Epithelial cell of esophagus (primary cell): ENCODE measurements at places on chromosomes 13 and 19.
A peak's percentile ranks its signal among the peaks of the same experiment; 100 is the strongest.

DNA sequence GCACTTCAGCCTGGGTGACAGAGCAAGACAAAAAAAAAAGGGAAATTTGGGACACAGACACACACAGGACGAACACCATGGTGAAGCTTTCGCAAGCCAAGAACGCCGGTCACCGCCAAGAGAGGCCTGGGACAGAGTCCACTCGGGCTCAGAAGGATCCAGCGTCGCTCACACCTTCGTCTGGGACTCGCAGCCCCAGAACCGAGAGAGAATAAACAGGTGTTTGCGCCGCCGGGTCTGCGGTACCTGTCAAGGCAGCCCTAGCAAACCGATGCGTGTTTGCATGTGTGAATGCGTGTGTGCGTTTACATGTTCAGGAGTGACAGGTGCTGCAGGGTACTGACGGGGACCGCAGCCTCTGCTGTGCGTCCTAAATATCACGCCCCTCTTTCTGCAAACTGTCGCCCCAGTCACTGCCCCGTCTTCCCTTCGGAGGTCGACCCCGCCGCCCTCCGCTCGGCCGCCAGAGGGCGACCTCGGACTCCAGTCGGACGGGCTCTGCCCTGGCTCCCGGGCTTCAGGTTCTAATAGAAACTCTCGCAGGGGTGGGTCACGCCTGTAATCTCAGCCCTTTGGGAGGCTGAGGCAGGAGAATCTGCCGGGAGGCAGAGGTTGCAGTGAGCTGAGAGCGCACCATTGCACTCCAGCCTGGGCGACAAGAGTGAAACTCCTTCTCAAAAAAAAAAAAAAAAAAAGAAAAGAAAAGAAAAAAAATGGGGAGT lies 11.8 kb upstream of the CSNK1G2 start:
- peak; percentile 77 for DNase-seq

DNA sequence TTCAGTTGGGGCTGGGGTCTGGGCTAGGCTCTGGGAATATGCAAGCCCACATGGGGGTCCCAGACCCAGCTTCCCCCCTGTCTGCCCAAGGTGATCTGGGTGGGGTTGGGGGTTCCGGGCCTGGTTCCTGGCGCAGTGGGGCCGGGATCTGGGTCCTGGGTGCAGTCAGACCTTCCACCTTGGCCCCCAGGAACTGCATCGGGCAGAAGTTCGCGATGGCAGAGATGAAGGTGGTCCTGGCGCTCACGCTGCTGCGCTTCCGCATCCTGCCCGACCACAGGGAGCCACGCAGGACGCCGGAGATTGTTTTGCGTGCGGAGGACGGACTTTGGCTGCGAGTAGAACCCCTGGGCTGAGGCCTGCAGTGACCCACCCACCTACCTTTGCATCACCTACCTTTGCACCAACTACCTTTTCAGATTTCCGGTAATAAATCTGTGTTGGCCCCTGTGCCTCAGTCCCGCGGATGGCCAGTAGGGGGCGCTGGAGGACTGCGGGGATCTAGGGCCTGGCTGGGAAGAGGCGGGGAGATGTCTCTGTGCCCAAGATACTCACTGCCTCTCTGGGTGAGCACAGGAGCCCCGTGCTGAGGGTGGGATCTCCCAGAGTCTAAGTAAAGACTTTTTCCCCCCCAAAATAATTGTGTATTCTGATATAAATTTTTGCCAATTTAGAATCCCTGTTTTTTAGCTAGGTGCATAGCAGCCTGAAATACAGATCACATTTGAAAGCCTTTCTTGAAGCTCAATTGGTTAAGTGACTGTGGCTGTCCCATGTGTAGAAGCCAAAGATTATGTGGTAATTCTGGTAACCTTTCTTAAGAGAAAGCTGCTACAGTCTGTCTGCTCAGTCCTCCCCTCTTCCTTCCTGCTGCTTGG lies 11.5 kb upstream of the CYP4F3 start:
- DNase-seq = peak; percentile 75

DNA sequence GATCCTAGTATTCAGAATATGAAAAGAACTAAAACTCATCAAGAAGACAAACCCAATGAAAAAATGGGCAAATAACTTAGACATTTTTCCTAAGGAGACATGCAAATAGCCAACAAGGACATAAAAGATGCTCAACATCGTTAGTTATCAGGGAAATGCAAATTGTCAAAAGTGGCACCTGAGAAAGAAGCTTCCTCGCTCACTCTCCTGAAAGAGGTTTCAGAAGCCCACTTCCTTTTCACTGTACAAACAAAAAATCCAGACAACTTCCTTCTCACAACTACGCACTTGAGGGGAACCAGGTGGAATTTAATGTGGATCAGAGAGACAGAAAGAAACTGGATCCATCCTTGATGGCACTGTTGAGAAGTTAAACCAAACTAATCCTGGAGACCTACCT lies 41.5 kb downstream of the KLF12 start:
- no peak for DNase-seq

DNA sequence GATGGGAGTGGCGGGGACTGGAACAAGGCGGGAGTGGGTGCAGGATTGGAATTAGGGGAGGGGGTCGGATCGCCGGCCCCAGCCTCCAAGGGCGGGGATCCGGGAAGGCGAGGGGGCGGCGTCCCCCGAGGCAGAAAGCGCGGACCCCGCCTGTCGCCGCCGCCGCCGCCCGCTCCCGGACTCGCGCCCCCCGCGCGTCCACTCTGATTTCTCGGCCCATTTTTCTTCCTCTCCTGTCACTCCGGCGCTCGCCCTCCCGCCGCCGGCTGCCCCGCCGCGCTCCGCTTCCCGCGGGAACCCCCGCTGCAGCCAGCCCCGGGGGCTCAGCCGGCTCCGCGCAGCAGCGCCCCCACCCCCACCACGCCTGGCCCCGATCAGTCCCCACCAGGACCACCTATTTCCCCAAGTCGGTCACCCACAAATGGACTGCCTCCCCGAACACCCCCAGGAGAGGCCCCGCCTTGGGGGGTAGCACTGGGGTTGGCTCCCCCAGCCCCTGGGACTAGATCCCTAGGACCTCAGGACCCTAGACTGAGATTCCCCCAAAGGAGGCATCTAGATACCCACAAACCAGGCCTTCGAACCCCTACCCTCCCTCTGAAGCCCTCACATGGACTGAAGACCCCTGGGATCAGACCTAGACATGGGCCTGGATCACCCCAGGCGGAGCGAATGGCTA lies 12.6 kb upstream of the ERFL start:
- no peak for DNase-seq

DNA sequence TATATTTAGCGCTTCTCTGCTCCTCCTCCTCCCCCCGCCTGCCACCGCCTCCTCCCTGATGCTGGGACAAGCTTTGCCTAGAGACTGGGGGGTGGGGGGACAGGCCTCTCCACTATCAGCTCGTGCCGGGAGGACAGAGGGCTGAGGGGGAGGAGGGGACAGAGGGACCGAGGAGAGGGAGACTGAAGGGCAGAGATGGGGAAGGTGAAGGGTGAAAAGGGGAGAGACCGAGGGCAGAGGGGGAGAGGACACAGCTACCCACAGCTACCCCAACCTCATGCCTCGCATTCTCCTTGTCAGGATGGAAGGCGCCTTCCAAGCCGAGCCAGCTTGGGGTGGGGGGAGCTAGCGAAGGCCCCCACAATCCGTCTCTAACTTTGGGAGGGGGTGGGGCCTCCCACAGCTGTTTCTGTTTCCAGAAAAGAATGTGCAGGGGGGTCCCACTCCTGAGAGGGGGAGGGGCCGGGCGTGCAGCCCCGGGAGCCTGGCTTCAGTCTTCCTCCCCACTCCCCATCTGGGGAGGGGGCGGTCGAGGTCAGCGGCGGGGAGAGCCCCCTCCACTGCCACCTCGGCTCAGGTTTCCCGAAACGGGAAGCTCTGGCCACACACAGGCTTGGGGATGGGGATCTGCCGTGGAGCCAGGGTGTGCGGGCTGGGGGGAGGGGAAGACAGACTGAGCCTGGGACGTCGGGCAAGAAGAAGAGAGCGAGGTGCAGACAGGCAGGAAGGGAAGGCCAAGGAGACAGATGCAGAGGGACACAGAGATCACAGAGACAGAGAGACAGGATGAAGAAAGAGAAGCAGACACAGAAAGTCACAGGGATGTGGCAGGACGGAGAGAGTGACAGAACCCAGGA lies 1.6 kb downstream of the DACT3 start:
- no peak for DNase-seq

DNA sequence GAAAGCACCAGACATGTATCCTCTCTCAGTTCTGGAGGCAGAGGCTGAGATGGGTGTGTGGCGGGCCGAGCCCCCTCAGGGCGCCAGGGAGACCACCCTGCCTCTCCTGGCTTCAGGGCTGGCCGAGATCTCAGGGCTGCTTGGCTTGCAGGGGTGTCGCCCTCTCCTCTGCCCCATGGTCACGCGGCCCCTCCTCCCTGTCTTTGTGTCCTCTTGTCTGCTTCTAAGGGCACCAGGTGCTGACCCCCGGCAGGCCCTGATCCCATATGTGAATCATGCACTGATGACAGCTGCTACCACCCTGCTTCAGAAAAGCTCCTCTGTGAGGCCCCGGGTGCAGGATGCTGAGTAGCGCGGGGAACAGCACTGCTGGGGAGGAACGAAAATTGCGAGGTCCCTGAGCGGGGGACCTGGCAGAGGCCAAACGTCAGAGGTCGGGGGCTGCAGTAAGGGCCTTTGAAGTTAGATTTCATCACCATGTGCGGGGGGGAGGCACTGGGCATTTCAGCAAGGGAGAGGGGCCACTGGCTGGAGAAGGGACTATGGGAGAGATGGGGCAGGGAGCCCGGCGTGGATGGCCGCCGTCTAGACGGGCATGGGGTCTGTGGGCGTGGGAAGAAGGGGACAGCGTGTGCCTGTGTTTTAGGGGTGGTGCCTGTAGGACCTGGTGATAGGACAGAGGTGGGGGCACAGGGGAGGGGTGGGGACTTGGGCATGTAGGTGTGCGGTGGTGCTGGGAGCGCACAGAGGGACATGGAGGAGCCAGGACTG lies 125.2 kb downstream of the KDM4B start:
- no peak for DNase-seq

DNA sequence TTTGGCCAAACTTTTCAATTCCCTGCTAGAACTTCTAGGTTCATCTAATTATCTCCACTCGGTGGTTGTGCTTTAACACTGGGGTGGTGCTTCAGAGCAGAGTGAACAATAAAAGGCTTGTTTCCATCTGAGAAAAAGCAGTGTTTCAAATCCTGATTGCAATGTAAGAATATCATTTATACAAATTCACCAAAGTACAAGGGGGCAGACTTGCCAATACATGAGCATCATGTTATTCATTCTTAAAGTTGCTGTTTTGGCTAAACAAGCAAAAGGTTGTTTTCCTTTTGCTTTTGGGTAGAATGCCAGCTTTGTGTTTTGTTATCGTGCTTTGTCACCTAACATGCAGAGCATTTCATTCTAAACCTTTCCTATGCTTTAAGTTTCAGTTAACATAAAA lies 78.5 kb upstream of the UBAC2 start:
- DNase-seq = no peak
